Inflammatory macrophage treated with lipopolysaccharide for 4 hours (primary cell): ENCODE measurements at places on chromosomes 5 and 9.

DNA sequence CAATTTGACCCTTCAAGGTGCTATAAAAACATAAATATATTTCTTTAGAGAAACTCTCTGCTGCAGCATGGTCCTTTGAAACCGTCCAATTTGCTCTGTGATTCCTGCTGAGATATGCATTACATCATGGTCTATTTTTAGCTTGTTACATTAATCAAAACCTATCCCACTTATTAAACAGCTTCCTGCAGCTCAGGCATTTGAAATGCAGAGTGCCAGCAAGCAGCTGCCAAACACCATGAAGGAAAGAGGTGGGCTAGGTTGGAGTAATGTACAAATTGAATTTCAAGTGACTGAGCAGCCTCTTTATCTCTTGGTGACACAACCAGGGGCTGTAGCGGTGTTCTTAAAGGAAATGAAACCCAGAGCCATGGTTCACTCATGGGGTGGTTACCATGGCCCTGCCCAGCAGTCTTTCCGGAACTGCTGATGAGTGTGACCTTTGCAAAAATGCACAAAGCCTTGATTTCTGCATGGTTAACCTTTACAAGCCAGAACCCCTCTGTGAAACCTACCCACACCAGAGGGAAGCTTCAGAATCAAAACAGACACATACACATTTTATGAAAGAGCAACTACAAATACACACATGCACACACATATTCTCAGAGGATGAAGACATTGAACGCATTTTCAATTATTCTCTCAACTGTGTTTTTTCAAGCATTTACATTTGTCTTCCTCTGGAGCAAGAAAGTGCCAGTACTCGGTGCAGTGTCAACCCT, 155.8 kb upstream of the ZNF608 start:
- peak; percentile 89 for DNase-seq

GRCh38 chr9:122180633-122181032, 20.9 kb downstream of the MORN5 start:
- DNase-seq: no peak

- no peak for DNase-seq
These were observed 2.7 kb upstream of the LHX2 start for GRCh38 chr9:124008694-124009530.

GRCh38 chr5:119537704-119538103, 85.4 kb downstream of the HSD17B4 start:
- DNase-seq: no peak

GRCh38 chr9:97558701-97559101, 57.2 kb downstream of the TMOD1 start:
- DNase-seq: no peak

DNA sequence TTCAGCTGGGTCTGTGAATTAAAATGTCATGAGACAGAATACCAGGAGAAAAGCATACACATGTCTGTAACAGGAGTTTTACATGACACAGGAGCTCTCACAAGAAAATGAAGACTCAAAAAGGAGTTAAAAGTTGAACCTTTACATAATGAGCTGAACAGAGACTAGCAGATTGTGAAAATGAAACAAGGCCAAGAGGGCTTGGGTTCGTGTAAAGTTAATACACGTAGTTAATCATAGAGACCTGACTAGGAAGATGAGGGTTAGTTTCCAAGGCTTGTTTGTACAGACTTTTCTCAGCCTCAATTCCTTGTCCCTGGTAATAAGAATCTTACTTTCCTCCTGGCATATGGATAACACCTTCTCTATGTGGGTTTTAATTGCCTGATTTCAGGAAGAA, 1294.0 kb downstream of the MAT2B start:
- DNase-seq: no peak

DNA sequence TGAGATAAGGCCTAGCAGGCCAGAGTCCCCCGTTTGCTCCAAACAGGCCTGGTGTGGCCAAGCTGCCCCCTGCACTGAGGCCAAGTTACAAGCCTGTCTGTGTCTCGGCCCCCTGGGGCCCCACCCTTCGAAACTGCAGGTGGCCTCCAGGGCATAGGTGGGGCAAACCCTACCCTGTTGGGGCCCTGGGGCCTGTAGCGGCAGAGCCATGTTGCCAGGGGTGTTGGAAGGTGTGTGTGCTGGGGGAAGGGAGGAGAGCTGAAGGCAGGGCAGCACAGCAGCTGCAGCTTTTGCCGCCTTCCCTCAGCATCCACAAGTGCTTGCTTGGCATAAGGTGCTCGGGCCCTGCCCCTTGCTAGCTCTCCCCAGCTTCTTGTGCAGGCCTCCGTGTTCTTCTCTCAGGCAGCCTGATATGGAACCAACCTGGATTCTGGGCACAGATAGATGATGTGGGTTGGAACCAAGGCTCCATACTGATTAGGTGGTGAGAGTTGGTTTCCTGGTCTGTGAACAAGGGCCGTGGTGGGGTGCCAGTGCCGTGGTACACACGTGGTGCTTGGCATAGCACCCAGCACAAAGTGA, 12.7 kb downstream of the IRF1 start:
- DNase-seq: peak; percentile 34

DNA sequence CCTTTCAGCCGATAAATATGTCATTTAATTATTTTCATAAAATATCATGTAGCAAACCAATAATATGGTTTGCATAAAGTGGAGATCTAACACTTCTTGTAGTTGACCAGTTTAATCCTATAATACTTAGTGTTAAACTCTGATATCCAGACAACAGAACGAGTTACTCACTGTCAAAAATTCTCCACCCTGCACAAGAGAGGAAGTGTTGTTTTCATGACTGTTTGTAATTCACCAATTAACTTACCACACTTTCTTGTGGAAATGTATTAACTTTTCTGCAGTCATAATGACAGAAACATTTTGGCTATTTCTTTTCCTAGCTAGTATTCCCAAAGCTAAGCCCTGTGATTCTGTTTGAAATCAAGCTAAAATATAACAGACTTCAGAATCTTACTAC, 555.3 kb upstream of the FTMT start:
- no peak for DNase-seq

DNA sequence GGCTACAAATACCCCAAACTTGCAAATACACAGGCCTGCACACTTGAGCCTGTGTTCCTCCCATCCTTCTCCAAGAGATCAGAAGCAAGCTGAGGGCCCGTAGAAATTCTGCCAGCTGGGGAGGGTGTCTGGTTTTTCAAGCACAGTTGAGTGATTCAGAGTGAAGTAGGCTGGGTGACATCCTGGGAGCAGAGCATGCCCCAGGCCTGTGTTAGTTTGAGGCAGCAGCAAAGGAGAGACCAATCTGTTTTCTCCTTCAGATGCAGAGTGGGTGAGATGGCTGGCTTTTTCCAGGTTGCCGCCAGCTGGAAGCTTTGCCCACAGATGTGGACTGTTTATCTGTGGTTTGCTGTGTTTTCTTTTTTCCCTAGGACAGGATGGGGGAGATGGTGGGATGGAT, 63.1 kb downstream of the RCL1 start:
- no peak for DNase-seq

DNA sequence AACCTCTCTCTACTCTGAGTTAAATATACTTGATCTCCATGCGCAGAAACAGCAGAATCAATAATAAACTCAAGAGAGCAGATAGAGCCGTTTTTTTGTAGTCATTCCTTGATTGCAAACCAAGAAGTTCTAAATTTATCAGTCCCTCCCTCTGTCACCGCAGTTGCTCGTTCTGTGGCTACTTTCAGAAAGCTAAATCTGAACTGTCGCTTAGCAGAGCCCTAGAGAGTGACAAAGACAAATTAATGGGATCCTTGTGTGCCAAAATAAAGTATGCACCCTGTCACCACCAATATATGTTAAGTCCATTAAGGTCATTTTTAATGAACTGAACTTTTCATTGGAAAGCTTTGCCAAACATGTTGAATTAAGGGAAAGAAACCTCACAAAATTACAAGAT, 218.3 kb downstream of the ADAMTSL1 start:
- DNase-seq: no peak

GRCh38 chr9:115146581-115147021, 28.6 kb upstream of the TNC start:
- DNase-seq: no peak

DNA sequence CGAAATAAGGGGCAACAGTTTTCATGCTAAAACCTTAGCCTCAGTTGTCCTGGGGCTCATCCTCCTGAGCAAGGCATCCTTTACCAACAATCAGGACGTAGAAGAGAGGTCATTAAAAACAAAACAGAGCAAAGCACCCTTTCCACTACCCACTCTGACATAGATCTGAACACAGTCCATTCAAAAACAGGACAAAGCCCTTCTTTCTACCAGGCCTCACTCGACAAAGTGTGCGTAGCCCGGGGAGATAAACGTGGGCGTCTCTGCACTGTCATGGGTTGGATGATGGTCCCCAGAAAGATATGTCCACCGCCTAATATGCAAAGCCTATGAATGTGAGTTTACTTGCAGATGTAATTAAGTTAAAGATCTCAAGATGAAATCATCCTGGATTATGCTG, 60.6 kb upstream of the TAS2R1 start:
- no peak for DNase-seq
